ENCODE measurements at places on chromosomes 13 and 19. TPM values are rescaled to one million over a fixed set of nuclear protein-coding genes. Genes with fewer than 3 reads are reported as not detected.

DNA sequence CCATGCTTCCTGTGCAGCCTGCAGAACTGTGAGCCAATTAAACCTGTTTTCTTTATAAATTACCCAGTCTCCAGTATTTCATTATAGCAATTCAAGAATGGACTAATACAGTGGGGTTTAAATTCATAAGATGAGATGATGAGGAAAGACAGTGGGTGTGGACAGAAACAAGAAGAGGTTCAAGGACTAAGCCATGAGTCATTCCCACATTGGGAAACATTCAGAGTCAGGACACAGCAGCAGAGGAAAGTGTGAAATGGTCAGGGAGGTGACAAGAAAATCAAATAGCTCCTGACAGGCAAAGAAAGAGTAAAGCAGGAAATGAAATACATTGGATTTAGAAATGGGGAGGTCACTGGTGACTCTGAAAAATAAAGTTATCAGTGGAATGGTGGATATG, 9.1 kb downstream of the ZNF841 start:
- DNase-seq, result no peak

- DNase-seq, result peak; percentile 72
Observed at GRCh38 chr19:10654610-10655456, 687 bp downstream of the ILF3 start.

FFAR1 gene
- not detected for total RNA-seq

GRCh38 chr19:51980116-51980736, 6.4 kb downstream of the ZNF350 start:
- no peak for DNase-seq

EDNRB gene
- 39.9 TPM for total RNA-seq

SLC6A16 gene
- total RNA-seq, result 3.0 TPM

Data from aorta (tissue), 5 donors.